Chondrocyte (in vitro differentiated cells): ENCODE measurements at places on chromosomes 5 and 9. TPM values are rescaled to one million over a fixed set of nuclear protein-coding genes. Genes with fewer than 3 reads are reported as not detected.

SCGB3A2 gene
- not detected in 3 replicates for total RNA-seq

HAVCR2 gene
- total RNA-seq = 0.28 to 0.35 TPM in 2 of 3 replicates, not detected in the other

RANBP17 gene
- 22.5 to 35.7 TPM (median 24.5 TPM) in 3 replicates for total RNA-seq

GPR150 gene
- 0.33 to 0.42 TPM in 2 of 3 replicates, not detected in the other for total RNA-seq

TEX48 gene
- not detected in 3 replicates for total RNA-seq

PFN3 gene
- total RNA-seq = not detected in 3 replicates
